ENCODE measurements at places on chromosomes 3 and 15.

DNA sequence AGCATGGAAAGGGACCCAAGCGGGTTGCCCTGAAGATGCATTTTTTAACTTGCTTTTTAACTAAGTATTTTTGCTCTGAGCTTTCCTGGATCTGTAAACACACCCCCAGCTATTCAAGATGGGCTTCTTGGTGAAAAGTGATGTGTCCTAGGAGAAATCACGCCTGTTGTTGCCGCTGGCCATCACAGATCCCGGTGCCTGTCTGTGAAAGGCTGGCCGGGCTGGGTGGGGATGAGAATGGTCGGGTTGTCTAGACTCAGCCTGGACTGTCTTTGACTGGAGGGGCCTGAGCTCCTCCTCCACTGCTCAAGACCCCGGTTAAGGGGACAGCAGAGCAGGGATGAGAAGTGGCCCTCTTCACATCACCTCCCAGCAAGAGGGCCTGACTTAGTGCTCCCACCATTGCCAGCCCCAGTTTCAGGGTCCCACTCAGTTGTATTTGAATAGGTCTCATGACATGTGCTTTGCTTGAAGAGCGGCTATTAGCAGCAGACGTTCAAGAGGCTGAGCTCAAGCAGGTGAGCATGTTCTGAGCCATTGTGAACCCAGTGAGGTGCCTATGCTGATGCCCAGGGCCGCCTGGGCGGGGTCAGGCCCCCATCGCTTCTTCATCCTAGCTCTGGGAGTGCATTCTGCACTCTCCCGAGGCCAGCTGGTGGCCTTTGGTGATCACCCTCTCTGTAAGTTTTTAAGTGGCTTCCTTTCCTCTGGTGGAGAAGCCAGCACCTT lies 79.9 kb downstream of the IGF1R start:
- ATAC-seq: no peak

DNA sequence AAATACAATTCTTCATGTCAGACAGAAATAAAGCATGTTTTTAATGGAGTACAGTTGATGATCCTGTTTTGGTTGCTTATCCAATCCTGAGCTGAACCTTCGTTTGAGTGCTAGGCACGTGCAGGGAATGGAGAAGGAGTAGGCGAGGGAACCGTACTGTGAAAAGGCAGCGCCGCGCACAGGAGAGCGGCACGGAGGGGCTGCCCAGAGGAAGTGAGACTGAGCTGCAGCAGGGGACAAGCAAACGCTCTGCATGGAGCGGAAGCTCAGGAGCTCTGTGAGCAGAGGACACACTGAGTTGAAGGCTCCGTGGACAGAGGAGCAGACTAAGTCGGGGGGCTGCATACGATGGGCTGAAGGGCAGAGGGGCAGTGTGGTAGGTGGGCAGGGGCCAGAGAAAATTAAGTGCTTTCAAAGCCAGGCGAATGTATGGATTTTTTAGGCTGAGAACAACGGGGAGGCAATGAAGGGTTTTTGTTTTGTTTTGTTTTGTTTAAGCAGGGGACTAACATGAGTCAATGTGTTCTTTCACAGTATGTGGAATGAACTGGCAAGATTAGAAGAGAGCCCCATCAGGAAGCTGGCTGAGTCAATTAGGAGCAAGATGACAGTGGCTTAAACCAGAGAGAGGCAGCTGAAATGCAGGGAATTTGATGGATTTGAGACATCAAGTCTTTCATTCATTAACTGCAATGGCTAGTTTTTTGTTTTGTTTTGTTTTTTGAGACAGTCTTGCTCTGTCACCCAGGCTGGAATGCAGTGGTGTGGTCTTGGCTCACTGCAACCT lies 23.8 kb upstream of the TM2D3 start:
- peak; percentile 95 for ATAC-seq

GRCh38 chr15:99095626-99096025 lies 9.3 kb upstream of the SYNM start:
- no peak for ATAC-seq

- no peak for ATAC-seq
Measured at GRCh38 chr3:47478022-47478421, 2.3 kb upstream of the SCAP start.

- ATAC-seq: no peak
Measured at GRCh38 chr3:11238060-11238459, 34.1 kb upstream of the ATG7 start.

DNA sequence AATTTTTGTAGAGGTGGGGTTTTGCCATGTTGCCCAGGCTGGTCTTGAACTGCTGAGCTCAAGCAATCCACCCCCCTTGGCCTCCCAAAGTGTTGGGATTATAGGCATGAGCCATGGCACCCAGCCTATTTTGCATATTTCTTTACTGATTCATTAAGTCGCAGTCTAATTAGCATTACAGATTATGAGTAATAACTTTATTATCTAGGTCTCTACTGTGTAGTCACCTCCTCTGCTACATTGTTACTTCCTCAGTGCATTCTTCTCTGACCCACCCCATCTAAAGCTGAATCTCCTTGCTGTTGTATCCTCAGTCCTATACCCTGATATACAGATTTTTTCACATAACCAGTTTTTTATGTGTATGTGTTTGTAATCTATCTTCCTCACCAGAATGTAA lies 61.7 kb downstream of the TFDP2 start:
- ATAC-seq: no peak

GRCh38 chr3:151067158-151067557 lies 18.3 kb upstream of the MED12L start:
- ATAC-seq: no peak

- ATAC-seq: no peak
Measured at GRCh38 chr3:188365988-188366698, 212.2 kb downstream of the LPP start.

GRCh38 chr3:81839504-81840094 lies 78.2 kb upstream of the GBE1 start:
- ATAC-seq: no peak

DNA sequence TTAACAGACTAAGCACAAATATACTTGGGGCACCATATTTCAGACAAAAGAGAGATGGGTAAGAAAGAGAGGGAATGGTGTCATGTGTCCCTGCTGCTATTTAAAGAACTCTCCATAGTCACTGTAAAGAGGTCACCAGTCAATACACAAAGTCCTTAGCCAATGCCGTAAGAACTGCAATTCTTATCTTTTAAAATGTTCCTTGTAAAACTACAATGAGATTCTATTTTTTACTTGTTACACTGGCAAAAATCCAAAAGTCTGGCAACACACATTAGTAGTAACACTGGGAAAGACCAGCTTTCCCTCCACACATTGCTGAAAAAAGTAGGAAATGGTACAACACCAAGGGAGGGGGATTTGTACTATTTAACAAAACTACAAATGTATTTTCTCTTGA lies 189.4 kb downstream of the TBC1D5 start:
- no peak for ATAC-seq

GRCh38 chr3:127953091-127954035 lies 38.3 kb downstream of the KBTBD12 start:
- no peak for ATAC-seq

- peak; percentile 46 for ATAC-seq
Measured at GRCh38 chr3:179072100-179072438, 460 bp upstream of the ZMAT3 start.

DNA sequence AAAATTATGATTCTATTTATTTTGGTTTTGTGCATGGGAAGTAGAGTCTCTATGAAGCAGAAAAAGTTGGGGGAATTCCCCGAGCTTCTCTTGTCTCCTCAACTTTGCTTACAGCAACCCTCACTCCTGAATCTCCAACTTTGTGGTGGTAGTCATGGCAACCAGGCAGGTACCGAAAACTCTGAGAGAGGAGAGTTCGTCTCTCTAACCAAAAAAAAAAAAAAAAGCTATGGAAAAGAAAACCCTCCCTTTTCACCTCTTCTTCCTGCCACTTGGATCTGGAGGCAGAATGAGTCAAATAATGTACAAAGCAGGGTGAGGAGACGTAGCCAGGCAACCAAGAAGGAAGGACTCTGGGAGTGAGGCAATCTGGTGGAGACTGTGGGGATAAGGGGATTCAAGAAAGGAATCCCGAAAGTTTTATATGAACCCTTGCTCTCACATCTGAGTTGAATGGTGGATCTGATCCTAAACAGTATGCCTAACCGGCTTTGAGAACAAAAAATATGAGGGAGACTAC lies 108.1 kb downstream of the PLOD2 start:
- ATAC-seq: no peak

GRCh38 chr15:63405683-63406390 lies 24.2 kb upstream of the CA12 start:
- ATAC-seq: no peak

DNA sequence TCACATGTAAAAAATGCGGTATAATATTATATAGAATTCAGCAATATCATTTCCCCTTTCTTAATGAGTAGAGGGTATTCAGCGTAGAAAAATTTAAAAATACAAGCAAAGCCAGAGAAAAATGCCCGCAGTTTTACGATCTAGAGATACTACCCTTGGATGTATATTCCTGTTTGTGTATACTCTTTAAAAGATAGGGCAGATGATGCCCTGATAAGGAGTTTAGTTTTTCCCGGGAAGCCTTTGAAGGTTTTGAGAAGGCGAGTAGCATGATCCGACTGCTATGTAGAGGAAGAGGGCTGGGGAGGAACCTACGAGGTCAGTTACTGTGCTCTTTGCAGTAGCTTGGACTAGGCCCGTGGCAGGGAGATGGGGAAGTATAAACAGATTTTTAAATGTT lies 1.2 kb downstream of the YEATS2 start:
- ATAC-seq: peak; percentile 37

DNA sequence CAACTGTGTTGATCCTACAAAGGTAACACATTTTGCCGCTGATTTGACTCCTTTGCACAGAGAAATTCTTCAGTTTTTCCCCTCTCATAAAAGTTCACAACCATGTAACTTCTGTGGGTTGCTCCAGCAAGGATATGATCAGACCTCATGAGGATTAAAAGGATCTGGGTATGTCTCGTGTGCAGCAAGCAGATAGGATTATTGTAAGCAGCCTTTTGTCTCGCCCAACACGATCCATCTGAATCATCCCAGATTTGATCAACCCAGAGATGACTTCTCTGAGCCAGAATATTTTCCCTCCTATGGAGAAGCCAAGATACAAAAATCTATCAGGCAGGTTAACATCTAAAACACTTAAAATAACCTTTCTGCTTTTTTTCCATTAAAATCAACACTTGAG lies 12.8 kb upstream of the BNIP2 start:
- ATAC-seq: no peak
